ENCODE measurements at places on chromosomes 11 and 22.

DNA sequence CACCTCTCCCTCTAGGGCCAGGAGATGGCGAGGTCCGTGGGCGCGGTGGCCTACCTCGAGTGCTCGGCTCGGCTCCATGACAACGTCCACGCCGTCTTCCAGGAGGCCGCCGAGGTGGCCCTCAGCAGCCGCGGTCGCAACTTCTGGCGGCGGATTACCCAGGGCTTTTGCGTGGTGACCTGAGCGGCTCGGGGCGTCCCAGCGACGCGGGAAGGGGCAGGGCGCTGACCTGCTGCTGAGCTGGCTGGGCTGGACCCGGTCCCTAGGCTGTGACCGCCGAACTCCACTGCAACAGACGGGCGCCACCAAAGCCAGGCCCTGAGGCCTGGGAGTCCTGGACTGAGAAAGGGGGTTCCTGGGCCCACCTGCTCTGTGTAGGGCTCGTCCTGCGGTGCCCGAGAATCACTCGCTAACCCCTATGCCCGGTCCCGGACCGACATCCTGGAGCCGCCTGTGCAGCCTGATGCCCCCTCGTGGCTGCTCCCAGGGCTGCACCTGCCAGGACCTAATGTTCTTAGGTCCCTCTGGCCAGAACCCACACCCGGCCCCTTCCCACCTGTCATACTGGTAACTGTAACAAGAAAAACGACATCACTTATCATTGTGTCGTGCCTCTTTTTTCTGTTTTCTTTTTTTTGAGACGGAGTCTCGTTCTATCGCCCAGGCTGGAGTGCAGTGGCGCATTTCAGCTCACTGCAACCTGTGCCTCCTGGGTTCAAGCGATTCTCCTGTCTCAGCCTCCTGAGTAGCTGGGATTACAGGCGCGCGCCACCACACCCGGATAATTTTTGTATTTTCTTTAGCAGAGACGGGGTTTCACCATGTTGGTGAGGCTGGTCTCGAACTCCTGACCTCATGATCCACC is 15.0 kb downstream of the RHOD start:
- no peaks in the 10 kb centered on the region for H3K27me3 ChIP-seq
- H3K27ac ChIP-seq: no peak overlapping the region
- H3K4me3 ChIP-seq: no peak overlapping the region
- H3K36me3 ChIP-seq: no peaks in the 10 kb centered on the region
- no peaks in the 10 kb centered on the region for H3K4me1 ChIP-seq

GRCh38 chr22:27283714-27284113 is 517.8 kb downstream of the MN1 start:
- H3K4me3 ChIP-seq: no peak overlapping the region
- no peaks in the 10 kb centered on the region for H3K27me3 ChIP-seq

DNA sequence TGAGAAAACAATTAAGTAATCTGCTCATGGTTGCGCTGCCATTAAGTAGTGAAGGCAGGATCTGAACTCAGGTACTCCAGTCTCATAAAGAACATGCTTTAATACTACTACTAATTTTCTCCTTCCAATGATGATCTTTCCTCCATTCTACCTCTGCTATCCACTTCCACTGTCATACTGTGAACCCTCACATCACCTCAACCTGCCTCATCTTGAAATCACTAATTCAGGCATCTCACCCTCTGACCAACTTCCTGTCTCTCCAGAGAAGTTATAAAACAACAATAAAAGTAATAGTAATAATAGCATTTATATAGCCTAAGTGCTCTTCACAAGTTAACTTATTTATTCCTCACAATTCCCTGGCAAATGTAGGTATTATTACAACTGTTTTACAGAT is 57.1 kb upstream of the PSMA1 start:
- H3K4me1 ChIP-seq: no peaks in the 10 kb centered on the region
- no peaks in the 10 kb centered on the region for H3K36me3 ChIP-seq
- no peak overlapping the region for H3K27ac ChIP-seq
- no peak overlapping the region for H3K4me3 ChIP-seq

- no peaks in the 10 kb centered on the region for H3K36me3 ChIP-seq
- H3K27ac ChIP-seq: no peak overlapping the region
- H3K4me1 ChIP-seq: no peaks in the 10 kb centered on the region
- no peak for DNase-seq
Observed at GRCh38 chr11:11607772-11608171, 14.0 kb downstream of the GALNT18 start.

DNA sequence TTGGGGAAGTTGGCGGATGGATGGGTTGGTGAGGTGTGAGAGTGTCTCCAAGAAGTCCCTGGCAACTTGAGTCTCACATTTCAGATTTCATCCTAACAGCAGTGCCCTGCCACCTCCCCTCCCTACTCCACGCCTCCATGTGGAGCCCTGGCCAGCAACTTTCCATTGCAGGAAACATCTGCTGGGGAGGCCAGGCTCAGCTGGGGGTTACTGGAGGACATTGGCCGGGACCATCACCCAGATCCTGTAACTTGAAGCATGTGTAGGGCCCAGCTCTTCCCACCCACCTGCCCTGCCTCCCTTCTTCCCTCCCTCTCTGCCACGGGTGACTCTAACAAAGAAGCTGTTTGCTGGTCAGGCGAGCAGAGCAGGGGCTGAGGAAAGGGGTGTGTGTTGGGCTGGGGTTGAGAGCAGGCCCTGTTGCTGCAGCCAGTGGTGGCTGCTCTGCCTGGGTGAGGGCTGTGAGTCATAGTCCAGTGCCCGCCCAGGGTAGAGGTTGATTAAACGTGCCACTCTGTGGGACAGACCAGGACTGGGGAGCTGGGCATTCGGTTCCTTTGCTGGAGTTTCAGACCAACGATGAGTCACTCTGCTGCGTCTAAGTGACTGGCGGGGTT is 64.0 kb downstream of the SCN3B start:
- H3K36me3 ChIP-seq: no peaks in the 10 kb centered on the region
- H3K4me1 ChIP-seq: no peaks in the 10 kb centered on the region
- no peak overlapping the region for H3K27ac ChIP-seq
- DNase-seq: no peak
- H3K27me3 ChIP-seq: no peaks in the 10 kb centered on the region

DNA sequence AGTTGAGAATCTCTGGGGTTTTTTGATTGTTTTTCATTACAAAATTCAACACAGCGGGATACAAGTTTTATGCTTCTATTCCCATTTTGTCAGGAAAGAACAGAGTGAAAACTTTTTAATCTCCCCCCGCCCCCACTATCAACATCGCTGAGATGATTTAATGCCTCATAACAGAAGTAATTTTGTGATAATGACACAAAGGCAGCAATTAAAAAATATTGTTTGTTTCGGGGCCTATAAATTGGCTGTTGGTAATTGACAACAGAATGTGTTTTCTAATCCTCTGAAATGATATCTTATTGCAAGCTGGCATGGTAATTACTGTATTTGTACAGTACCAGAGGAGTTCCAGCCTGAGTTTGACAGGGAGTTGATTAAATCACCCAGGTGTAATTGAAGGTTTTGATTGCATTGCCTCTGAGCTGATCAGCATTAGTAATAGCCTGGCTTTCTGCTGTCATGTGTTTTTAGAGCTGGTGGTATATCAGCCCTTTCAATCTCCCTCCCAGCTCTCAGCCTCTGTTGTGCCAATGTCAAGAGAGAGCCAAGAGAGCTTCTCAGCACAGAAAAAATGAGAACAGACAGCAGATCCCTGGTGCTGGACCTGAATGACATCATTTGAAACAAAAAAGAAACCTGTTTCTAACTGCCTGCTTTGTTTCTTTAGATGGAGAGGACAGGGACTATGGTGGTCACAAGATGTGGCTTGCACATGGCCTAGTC is 265.1 kb downstream of the FAM76B start:
- H3K27ac ChIP-seq: no peak overlapping the region
- no peak for DNase-seq
- no peaks in the 10 kb centered on the region for H3K27me3 ChIP-seq
- no peaks in the 10 kb centered on the region for H3K4me1 ChIP-seq

Data from pancreas (tissue), 10 donors.